ENCODE measurements at places on chromosomes 2 and 18. TPM values are rescaled to one million over a fixed set of nuclear protein-coding genes. Genes with fewer than 3 reads are reported as not detected.

ECEL1 gene
- 0.60 TPM for total RNA-seq

GALR1 gene
- total RNA-seq = not detected

GRCh38 chr2:34419856-34420255 lies 820.8 kb upstream of the FAM98A start:
- H3K27ac ChIP-seq = no peak overlapping the region
- no peaks in the 10 kb centered on the region for H3K4me1 ChIP-seq
- no peaks in the 10 kb centered on the region for H3K27me3 ChIP-seq
- H3K36me3 ChIP-seq = no peaks in the 10 kb centered on the region

DNA sequence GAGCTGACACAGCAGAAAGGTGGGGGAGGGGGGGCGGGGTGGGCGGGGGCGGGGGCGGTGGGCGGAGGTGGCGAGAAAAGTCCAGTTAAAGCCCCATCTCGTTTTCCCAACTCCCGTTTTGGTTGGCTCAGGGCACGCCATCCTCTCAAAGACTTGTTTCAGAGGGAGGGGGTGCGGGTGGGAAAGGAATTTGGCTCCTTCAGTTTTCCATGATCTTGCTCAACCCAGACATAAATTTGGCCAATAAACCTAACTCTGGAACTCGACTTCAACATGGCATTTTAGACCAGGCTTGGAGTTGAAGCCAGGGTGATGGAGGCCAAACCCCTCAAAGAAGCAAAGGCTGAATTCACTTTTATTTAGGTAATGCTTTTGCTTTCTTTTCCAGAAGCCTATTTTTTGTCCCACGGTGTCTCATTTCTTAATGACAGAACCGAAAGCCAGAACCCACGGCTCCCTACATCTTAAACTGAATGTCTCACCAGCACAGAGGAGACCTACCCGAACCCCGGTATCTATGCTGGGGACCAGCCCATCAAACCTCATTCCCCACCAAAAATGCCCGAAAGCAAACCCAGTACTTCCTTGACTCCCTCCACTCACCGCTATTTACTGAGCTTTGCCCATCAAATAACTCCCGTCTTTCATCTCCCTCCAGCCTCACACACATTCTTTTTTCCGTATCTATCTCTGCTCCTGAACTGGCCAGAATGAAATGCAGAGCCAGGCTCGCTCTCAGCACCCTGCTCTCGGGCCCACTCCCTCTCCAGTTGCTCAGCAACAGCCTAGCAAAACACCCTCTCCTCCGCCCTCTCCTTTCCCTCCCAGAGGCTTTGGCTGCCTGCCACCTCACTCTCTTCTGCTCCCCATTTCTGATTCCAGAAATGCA lies 4.3 kb downstream of the IGFBP5 start:
- H3K4me3 ChIP-seq = peak overlapping the region; percentile 77
- peaks cover 42% of the 10 kb centered on the region for H3K36me3 ChIP-seq
- DNase-seq = peak; percentile 91
- peak overlapping the region; percentile 90 for H3K27ac ChIP-seq
- no peaks in the 10 kb centered on the region for H3K27me3 ChIP-seq

KLHL41 gene
- 0.89 TPM for total RNA-seq

GRCh38 chr2:201378496-201379397 lies 21.6 kb upstream of the FLACC1 start:
- H3K36me3 ChIP-seq = peaks cover 42% of the 10 kb centered on the region
- DNase-seq = no peak
- no peaks in the 10 kb centered on the region for H3K4me1 ChIP-seq
- H3K27ac ChIP-seq = no peak overlapping the region
- H3K4me3 ChIP-seq = no peak overlapping the region
- H3K27me3 ChIP-seq = no peaks in the 10 kb centered on the region

GRCh38 chr2:104852090-104852666 lies 1.7 kb upstream of the POU3F3 start:
- H3K4me1 ChIP-seq = peaks cover 50% of the 10 kb centered on the region
- peaks cover 9% of the 10 kb centered on the region for H3K36me3 ChIP-seq
- peaks cover 24% of the 10 kb centered on the region for H3K27me3 ChIP-seq
- peak overlapping the region; percentile 99 for H3K4me3 ChIP-seq
- peak overlapping the region; percentile 97 for H3K27ac ChIP-seq

CYP20A1 gene
- total RNA-seq = 32.4 TPM

All from osteocyte (in vitro differentiated cells).